Activated CD4-positive, alpha-beta memory T cell treated with anti-CD3 and anti-CD28 coated beads for 36 hours (primary cell): ENCODE measurements at places on chromosomes 16 and 17. TPM values are rescaled to one million over a fixed set of nuclear protein-coding genes. Genes with fewer than 3 reads are reported as not detected.
A peak's percentile ranks its signal among the peaks of the same experiment; 100 is the strongest.

The QPRT gene
- 8.7 TPM for total RNA-seq

GRCh38 chr16:4697848-4698291 lies 4.5 kb downstream of the NUDT16L1 start:
- peaks cover 6% of the 10 kb centered on the region for H3K36me3 ChIP-seq
- peaks cover 11% of the 10 kb centered on the region for H3K4me1 ChIP-seq
- DNase-seq = no peak

DNA sequence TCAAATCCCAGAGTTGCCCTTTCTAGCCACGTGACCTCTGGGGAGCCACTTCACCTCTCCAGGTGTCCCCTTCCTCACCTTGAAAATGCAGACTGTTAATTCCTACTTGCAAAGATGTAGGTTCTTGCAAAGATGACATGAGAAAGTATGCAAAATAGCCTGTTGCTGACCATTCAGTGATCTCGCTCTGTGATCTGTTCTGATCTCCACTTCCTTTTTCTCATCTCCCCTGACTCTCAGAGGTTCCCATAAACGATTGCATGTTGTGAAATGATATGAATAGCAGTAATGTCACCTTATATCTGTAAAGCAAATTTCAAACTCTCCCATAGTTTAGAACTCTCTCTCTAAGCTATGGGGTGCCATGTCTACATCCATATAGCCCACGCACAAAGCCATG lies 182.3 kb downstream of the TMEM132E start:
- no peaks in the 10 kb centered on the region for H3K36me3 ChIP-seq
- peaks cover 7% of the 10 kb centered on the region for H3K27me3 ChIP-seq
- H3K27ac ChIP-seq = no peak overlapping the region
- no peak overlapping the region for H3K4me3 ChIP-seq

- no peak overlapping the region for H3K27ac ChIP-seq
- H3K4me1 ChIP-seq = no peaks in the 10 kb centered on the region
- peak overlapping the region; percentile 31 for H3K4me3 ChIP-seq
- H3K36me3 ChIP-seq = no peaks in the 10 kb centered on the region
Measured at GRCh38 chr17:5619088-5619740, 34.9 kb upstream of the NLRP1 start.

The USP31 gene
- 5.7 TPM for total RNA-seq

DNA sequence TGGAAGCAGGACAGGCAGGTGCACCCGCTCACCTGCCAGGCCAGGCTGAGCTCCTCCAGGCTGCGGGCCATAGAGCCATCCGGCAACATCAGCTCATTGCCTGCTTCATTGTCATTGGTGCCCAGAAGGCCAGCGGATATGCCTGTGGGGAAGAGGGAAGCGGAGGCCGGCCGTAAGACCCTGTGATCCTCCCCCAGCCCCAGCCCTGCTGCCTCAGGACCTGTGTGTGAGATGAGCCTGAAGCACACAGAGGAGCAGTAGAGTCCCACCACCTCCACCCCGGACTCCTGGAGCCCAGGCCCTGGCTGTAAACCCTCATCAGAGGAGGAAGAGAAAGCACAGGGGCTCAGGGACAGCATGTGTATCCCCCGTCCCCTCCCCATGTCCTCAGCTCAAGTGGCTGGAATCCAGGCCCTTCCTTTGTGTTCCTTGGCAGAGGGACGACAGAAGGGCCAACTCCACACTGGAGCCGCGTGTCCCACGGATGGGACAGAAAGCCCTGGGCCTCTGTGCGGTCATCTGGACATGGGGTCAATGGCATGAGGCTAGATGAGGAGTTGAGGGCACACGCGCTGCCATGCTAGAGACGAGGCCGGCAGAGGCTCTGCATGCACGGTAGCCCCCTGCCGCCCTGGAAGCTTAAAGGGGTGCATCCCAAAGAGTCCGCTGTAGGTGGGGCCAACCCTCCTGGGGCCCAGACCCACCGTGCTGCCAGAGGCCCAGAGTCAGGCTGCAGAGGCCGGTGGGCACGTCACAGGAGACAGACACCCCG lies 39.1 kb downstream of the RMI2 start:
- no peak overlapping the region for H3K27ac ChIP-seq
- H3K4me3 ChIP-seq = no peak overlapping the region
- H3K27me3 ChIP-seq = peaks cover 4% of the 10 kb centered on the region
- peaks cover 4% of the 10 kb centered on the region for H3K36me3 ChIP-seq
- no peak for DNase-seq

- H3K4me3 ChIP-seq = no peak overlapping the region
- peaks cover 5% of the 10 kb centered on the region for H3K4me1 ChIP-seq
- H3K36me3 ChIP-seq = no peaks in the 10 kb centered on the region
- H3K27me3 ChIP-seq = peaks cover 2% of the 10 kb centered on the region
- no peak overlapping the region for H3K27ac ChIP-seq
- DNase-seq = no peak
Measured at GRCh38 chr16:72917051-72917450, 130.9 kb downstream of the ZFHX3 start.

The MYLK3 gene
- not detected for total RNA-seq

GRCh38 chr16:67112591-67113399 lies 3.1 kb downstream of the PHAF1 start:
- H3K27ac ChIP-seq = no peak overlapping the region
- peaks cover 41% of the 10 kb centered on the region for H3K4me1 ChIP-seq
- no peak for DNase-seq
- peaks cover 2% of the 10 kb centered on the region for H3K36me3 ChIP-seq
- no peaks in the 10 kb centered on the region for H3K27me3 ChIP-seq
- H3K4me3 ChIP-seq = no peak overlapping the region

The CCL8 gene
- total RNA-seq = not detected

DNA sequence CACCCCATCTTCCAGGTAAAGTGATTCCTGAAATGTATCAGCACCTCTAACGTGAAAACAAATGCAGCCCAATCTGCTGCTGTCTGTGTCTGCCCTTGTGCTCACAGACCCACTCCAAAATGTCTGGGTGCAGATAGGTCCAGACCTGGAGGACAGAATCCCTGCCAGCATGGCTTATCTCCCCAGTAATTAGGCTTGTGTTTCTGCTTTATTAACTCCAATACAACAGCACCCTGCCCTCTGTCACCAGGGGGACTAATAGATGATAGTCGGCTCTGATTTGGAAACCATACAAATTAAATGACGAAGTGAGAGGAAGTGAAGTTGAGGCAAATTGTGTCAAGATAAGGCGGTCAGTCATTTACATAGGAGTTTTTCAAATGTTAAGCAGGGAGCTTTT lies 608.3 kb upstream of the SALL1 start:
- H3K27me3 ChIP-seq = peaks cover 3% of the 10 kb centered on the region
- no peaks in the 10 kb centered on the region for H3K36me3 ChIP-seq
- no peaks in the 10 kb centered on the region for H3K4me1 ChIP-seq
- DNase-seq = no peak

DNA sequence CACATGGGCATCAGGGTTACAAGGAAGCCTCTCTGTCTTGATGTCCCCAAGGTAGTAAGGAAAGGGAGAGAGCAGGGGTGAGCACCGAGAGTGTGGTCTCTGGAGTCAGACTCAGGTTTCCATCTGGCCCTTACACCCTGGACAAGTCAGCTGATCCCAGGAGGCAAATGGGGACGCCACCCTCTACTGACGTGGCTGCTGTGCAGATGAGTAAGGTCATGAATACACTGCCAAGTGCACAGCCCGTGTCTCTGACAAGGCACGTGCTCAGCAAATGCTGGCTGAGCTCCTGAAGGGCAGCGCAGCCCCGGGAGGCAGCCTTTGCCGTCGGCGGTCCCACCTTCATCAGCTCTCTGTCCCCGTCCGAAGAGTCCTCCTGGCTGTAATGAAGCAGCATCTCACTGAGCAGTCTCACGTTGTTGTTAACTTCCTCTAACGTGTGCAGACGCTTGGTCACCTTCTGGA lies 19.4 kb downstream of the GGA3 start:
- H3K4me3 ChIP-seq = peak overlapping the region; percentile 45
- H3K4me1 ChIP-seq = peaks cover 59% of the 10 kb centered on the region
- H3K27me3 ChIP-seq = no peaks in the 10 kb centered on the region
- peak; percentile 76 for DNase-seq
- peaks cover 70% of the 10 kb centered on the region for H3K36me3 ChIP-seq

GRCh38 chr17:76415786-76416185 lies 31.4 kb downstream of the SPHK1 start:
- H3K4me3 ChIP-seq = no peak overlapping the region
- peaks cover 19% of the 10 kb centered on the region for H3K4me1 ChIP-seq
- no peak for DNase-seq
- H3K27me3 ChIP-seq = no peaks in the 10 kb centered on the region
